Naive B cell (primary cell): ENCODE measurements at places on chromosomes 1 and 21. TPM values are rescaled to one million over a fixed set of nuclear protein-coding genes. Genes with fewer than 3 reads are reported as not detected.

The CRTC2 gene
- polyA plus RNA-seq, result 28.3 TPM

The ADAMTSL4 gene
- not detected for polyA plus RNA-seq

The TLR5 gene
- 0.28 TPM for polyA plus RNA-seq

The FAM167B gene
- polyA plus RNA-seq, result not detected

The PDZK1 gene
- not detected for polyA plus RNA-seq

The ATP1A4 gene
- polyA plus RNA-seq, result not detected

The NAV1 gene
- polyA plus RNA-seq, result 0.85 TPM

The CDCA8 gene
- polyA plus RNA-seq, result 1.6 TPM

The MLLT11 gene
- 2.0 TPM for polyA plus RNA-seq

The SPATA46 gene
- not detected for polyA plus RNA-seq

The TRABD2B gene
- polyA plus RNA-seq, result not detected

The CDC20 gene
- polyA plus RNA-seq, result not detected

The FAM151A gene
- not detected for polyA plus RNA-seq

The NLRP3 gene
- 0.17 TPM for polyA plus RNA-seq

The KRTAP12-2 gene
- polyA plus RNA-seq, result not detected

The PLEKHG5 gene
- not detected for polyA plus RNA-seq

The MEF2D gene
- polyA plus RNA-seq, result 10.3 TPM

The FAM163A gene
- not detected for polyA plus RNA-seq

The TMEM200B gene
- not detected for polyA plus RNA-seq

The TAS1R3 gene
- 0.44 TPM for polyA plus RNA-seq

The ELAPOR1 gene
- 0.65 TPM for polyA plus RNA-seq

The SLAMF7 gene
- polyA plus RNA-seq, result 5.1 TPM

The PAQR6 gene
- not detected for polyA plus RNA-seq

The FAM76A gene
- polyA plus RNA-seq, result 13.4 TPM

The S100A1 gene
- polyA plus RNA-seq, result not detected

The LCE1C gene
- not detected for polyA plus RNA-seq

The ANGPTL3 gene
- polyA plus RNA-seq, result not detected

The SDC3 gene
- 0.04 TPM for polyA plus RNA-seq

The UBQLN4 gene
- 6.0 TPM for polyA plus RNA-seq

The LCE3E gene
- not detected for polyA plus RNA-seq

The SDHB gene
- 158 TPM for polyA plus RNA-seq

The ETNK2 gene
- polyA plus RNA-seq, result 0.19 TPM

The ACTA1 gene
- polyA plus RNA-seq, result not detected

The TNNI3K gene
- not detected for polyA plus RNA-seq

The GBP6 gene
- polyA plus RNA-seq, result not detected

The VSIG8 gene
- not detected for polyA plus RNA-seq

The SELL gene
- 1,894 TPM for polyA plus RNA-seq

The NPHS2 gene
- not detected for polyA plus RNA-seq

The FAM78B gene
- polyA plus RNA-seq, result not detected

The SIM2 gene
- 0.08 TPM for polyA plus RNA-seq

The C1orf56 gene
- 4.9 TPM for polyA plus RNA-seq

The MFAP2 gene
- polyA plus RNA-seq, result not detected

The SMIM1 gene
- not detected for polyA plus RNA-seq

The SH2D2A gene
- 0.26 TPM for polyA plus RNA-seq

The HSPA6 gene
- not detected for polyA plus RNA-seq

The CD84 gene
- polyA plus RNA-seq, result 8.5 TPM

The WNT3A gene
- polyA plus RNA-seq, result not detected

The C1orf94 gene
- polyA plus RNA-seq, result not detected

The FCRL5 gene
- 134 TPM for polyA plus RNA-seq

The SYCP1 gene
- not detected for polyA plus RNA-seq

The DENND2D gene
- 77.4 TPM for polyA plus RNA-seq

The FCRL3 gene
- polyA plus RNA-seq, result 248 TPM

The NCDN gene
- polyA plus RNA-seq, result 13.0 TPM

The SLC25A24 gene
- polyA plus RNA-seq, result 25.6 TPM

The KCNJ10 gene
- not detected for polyA plus RNA-seq

The AVPR1B gene
- not detected for polyA plus RNA-seq

The KCNH1 gene
- polyA plus RNA-seq, result not detected

The TPTE gene
- not detected for polyA plus RNA-seq
